ENCODE measurements at places on chromosomes 11 and 22. TPM values are rescaled to one million over a fixed set of nuclear protein-coding genes. Genes with fewer than 3 reads are reported as not detected.

The TRIM21 gene
- 31.6 TPM for total RNA-seq

The POU2AF3 gene
- 0.39 TPM for total RNA-seq

The ZNF280B gene
- 2.5 TPM for total RNA-seq

The IGLL5 gene
- total RNA-seq: not detected

The OR5T1 gene
- not detected for total RNA-seq

The SCN2B gene
- not detected for total RNA-seq

DNA sequence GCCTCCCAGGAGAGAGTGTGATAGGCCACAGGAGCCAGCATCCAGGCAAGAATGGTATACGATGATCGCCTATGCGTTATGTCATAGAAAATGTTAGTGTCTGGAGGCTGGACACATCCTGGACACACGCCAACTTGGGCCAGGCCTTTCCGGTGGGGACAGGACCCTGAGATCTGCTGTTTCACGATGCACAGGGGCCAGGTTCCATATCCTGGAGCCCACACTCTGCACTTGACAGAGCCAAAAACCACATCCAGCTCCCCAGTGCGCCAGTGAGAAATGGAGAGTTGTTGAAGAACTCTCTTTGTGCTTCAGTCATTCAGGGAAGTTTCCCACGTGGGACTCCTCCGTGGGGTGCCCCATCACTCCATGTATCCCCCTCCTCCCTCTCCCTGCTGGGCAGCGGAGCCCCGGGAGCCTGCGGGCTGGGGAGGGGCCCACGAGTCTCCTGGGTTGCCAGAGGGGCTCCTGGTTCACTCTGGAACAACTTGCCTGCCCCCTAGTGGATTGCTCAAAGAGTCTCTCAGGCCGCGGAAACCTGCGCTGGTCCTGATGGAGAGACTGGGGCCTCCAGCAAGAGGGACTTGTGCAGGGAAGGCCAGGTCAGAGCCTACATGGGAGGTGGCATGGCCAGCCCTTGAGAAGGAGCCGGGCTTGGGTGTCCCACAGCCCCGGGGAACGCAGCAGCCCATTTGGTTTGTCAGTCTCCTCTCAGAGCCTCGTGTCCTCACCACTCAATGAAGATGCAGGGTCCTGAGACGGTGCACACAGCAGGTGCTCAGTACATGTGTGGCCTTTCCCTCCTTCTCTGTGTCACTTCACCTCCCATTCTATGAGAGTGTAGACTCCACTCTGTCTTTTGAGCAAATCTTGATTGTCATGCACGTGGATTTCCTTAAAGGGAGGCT lies 10.2 kb upstream of the LRRC32 start:
- H3K27ac ChIP-seq: no peak overlapping the region
- H3K4me3 ChIP-seq: no peak overlapping the region
- H3K36me3 ChIP-seq: no peaks in the 10 kb centered on the region
- peaks cover 22% of the 10 kb centered on the region for H3K27me3 ChIP-seq

DNA sequence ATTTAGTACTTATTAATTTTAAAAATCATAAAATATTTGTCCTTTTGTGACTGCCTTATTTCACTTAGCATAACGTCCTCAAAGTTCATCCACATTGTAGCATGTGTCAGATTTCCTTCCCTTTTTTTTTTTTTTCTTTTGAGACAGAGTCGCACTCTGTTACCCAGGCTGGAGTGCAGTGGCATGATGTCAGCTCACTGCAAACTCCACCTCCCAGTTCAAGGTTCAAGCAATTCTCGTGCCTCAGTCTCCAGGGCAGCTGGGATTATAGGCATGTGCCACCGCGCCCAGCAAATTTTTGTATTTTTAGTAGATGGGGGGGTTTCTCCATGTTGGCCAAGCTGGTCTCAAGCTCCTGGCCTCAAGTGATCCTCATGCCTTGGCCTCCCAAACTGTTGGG lies 10.6 kb downstream of the RAB6A start:
- H3K27me3 ChIP-seq: no peaks in the 10 kb centered on the region
- H3K36me3 ChIP-seq: peaks cover 11% of the 10 kb centered on the region
- H3K27ac ChIP-seq: no peak overlapping the region
- no peak for DNase-seq

GRCh38 chr11:34394771-34395300 lies 37.0 kb upstream of the ABTB2 start:
- H3K36me3 ChIP-seq: no peaks in the 10 kb centered on the region
- no peak overlapping the region for H3K27ac ChIP-seq
- no peaks in the 10 kb centered on the region for H3K4me1 ChIP-seq

- H3K4me3 ChIP-seq: no peak overlapping the region
- peaks cover 6% of the 10 kb centered on the region for H3K36me3 ChIP-seq
- DNase-seq: no peak
- no peak overlapping the region for H3K27ac ChIP-seq
Measured at GRCh38 chr11:125091247-125091876, 20.1 kb downstream of the TMEM218 start.

GRCh38 chr11:62539238-62539925 lies 7.2 kb downstream of the AHNAK start:
- peak overlapping the region; percentile 33 for H3K4me3 ChIP-seq
- peaks cover 54% of the 10 kb centered on the region for H3K4me1 ChIP-seq
- no peak for DNase-seq

DNA sequence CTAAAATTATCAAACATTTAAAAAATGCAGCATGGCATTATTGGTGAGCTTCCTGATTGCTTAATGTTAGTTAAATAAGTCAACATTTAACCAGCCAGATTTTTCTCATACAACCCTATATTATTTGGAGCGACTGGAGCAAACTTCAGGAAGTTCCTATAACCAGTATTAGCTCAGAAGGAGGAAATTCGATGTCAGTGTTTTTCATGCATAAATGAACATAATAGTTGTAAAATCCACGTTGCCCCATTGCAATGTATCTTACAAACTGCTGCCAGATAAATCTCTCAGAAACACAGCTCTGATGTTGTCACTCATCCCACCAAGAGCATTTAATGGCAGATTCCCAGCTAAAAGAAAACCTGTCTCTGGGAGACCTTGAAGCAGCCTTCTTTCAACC lies 278.5 kb downstream of the CASP12 start:
- no peak overlapping the region for H3K4me3 ChIP-seq
- H3K36me3 ChIP-seq: peaks cover 1% of the 10 kb centered on the region
- no peak for DNase-seq
- H3K4me1 ChIP-seq: peaks cover 18% of the 10 kb centered on the region
- H3K27me3 ChIP-seq: peaks cover 2% of the 10 kb centered on the region

DNA sequence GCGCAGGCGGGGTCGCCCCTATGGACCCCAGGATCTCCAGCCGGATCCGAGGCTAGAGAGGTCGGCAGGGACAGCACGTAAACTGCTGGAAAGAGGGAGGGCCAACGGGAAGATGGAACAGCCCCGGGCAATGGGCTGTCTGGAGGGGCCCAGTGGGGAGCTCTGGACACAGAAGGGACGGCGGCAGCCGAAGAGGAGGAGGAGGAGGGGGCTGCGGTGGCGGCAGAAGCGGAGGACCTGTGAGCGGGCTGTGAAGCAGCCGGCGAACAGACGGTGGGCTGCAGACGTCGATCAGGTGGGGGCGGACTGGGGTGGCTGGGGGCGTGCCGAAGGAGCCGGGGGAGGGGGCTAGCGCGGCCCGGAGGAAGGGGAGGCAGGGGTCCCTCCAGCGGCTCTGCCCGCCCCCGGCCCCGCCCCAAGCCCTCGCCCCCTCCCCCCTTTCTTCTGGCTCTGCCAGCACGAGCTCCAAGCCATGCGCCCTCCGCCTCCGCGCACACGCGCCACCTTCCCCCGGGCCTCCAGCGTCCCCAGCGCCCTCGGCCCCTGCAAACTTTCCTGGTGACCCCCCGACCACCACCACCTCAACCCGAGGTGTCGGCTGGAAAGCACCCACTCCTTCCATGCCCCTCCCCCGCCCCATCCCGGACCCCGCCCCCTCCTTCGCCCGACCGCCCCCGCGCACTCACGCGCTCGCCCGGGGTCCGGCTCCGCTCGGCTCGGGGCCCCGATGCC lies 432 bp downstream of the TNKS1BP1 start:
- H3K4me1 ChIP-seq: peaks cover 50% of the 10 kb centered on the region
- no peaks in the 10 kb centered on the region for H3K27me3 ChIP-seq
- no peak for DNase-seq
- peak overlapping the region; percentile 81 for H3K27ac ChIP-seq

GRCh38 chr22:49735901-49736421 lies 91.7 kb downstream of the BRD1 start:
- peaks cover 4% of the 10 kb centered on the region for H3K4me1 ChIP-seq
- peaks cover 8% of the 10 kb centered on the region for H3K27me3 ChIP-seq
- no peak overlapping the region for H3K4me3 ChIP-seq
- H3K27ac ChIP-seq: no peak overlapping the region
- DNase-seq: no peak

- peaks cover 2% of the 10 kb centered on the region for H3K36me3 ChIP-seq
- H3K27ac ChIP-seq: peak overlapping the region; percentile 81
- no peak for DNase-seq
- peak overlapping the region; percentile 78 for H3K4me3 ChIP-seq
Measured at GRCh38 chr22:46593211-46593681, 26.9 kb upstream of the GRAMD4 start.

DNA sequence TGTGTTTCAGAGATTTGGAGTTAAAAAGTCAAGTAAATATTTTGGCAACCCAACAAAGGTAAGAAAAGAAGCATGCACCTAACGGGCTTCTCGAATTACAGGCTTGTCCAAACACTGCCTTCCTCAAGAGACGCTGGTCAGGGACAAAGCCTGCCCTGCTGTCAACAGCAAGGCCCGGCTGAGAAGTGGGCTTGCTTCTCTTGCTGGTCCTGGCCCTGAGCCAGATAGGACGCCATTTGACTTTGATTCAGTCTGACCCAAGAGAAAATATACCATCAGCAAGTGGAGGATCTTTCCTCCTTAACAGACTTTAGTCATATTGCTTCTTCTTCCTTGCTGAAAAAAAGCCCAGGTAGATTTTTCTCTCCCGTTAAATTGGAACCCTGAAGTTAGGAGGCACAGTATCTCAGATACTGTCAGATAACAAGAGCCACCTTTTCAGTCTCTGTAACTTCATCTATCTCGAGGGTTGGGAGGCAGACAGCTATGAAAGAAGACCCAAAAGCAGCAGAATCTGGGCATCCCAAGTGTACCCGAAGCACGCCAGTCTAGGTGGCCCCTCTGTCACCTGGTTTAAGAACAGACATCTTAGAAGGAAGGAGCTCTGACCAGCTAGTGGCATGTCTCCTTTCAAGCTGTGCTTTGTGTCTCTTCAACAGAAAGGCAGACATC lies 57.5 kb downstream of the C22orf31 start:
- peaks cover 23% of the 10 kb centered on the region for H3K27me3 ChIP-seq
- DNase-seq: no peak
- no peak overlapping the region for H3K4me3 ChIP-seq
- H3K27ac ChIP-seq: no peak overlapping the region
- H3K4me1 ChIP-seq: no peaks in the 10 kb centered on the region

Measured in activated T-helper 1 cell treated with anti-CD3 and anti-CD28 coated beads, Interleukin-12 subunit alpha, Interleukin-12 subunit beta, Interleukin-2, Interleukin-4 antibody, amounts not matched to agents 30 ng/mL and 10 ng/mL and 1 ng/mL, durations not matched to agents 14 hours and 24 hours and 36 hours (primary cell).